CD4-positive, alpha-beta T cell treated with Interleukin-2 at 100 ng/mL for 4 hours (primary cell): ENCODE measurements at places on chromosomes 16 and 17.

DNA sequence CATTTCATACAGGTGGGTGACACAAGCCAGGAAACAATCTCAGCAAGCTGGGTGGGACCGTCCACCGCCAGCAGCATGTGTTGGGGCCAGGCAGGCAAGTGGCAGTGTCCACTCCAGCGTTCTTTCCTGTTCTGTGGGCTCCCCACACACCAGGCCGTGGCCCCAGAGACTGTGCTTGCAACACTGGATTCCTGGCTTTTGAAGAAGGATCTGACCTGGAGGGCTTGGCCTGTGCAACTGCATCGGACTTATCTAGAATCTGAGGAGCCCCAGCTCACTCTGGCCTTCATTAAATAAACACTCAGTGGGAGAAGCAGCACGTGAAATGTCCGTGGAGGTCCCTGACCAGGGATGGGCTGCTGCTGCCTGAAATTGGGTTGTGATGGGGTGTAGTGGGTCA is 3.2 kb downstream of the KSR1 start:
- no peak for DNase-seq

GRCh38 chr16:73951481-73951880 is 345.1 kb upstream of the PSMD7 start:
- DNase-seq, result no peak

- DNase-seq, result no peak
These were observed 9.5 kb downstream of the ALOX15 start for GRCh38 chr17:4631836-4632580.

- no peak for DNase-seq
These were observed 265.9 kb upstream of the SALL1 start for GRCh38 chr16:51416926-51417325.

- no peak for DNase-seq
These were observed 153.4 kb upstream of the PLCG2 start for GRCh38 chr16:81625544-81626153.

DNA sequence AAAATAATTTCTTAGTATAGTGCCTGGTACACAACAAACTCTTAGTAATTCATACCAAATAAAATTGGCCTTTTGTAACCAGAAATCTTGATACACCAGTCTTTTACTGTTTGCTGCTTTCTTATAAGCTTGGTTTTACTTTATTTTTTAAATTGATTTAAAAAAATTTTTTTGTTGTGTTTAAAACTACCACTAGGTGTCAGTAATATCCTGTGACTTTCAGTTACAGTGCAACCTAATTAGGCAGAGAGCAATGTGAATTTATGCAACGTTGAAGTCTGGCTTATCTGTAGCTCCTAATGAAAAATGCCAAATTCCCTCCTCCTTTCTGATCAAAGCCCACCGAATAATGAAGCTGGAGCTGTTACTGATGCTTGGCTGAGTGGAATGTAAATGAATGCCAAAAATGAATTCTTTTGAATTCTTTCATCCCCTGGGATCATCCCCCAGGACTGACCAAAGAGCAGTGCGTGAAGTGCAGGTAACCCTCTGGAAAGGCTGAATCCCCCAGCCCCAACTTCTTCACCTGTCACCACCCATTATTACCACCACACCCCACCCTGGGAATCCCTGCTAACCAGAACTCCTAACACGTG is 3.8 kb downstream of the ERCC4 start:
- peak; percentile 53 for DNase-seq

GRCh38 chr16:23072769-23073549 is 76.3 kb downstream of the USP31 start:
- DNase-seq, result no peak

- peak; percentile 90 for DNase-seq
These were observed 4.2 kb downstream of the BORCS6 start for GRCh38 chr17:8185582-8186445.

- no peak for DNase-seq
These were observed 302.7 kb downstream of the MAP2K6 start for GRCh38 chr17:69717214-69717613.

DNA sequence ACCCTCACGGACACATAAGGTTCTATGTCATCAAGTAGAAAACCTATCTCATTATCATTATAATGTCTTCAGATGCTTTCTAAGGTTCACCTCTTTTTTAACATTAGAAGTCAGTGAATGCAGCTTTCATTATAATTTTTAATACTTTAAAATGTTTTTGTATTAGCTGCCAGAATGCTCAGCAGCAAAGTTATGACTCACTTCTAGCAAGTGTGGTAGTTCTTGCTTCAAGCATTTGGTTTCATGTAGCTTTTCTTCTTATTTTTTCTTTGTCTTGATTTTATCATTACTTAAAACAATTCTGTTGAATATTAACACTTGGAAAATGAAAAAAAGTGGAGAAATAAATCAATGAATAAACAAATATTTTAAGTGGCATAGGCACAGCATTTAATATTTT is 23.4 kb downstream of the LPCAT2 start:
- DNase-seq, result no peak

- DNase-seq, result no peak
These were observed 239.1 kb downstream of the SEC14L1 start for GRCh38 chr17:77379832-77380231.

- DNase-seq, result no peak
These were observed 1.5 kb upstream of the MMP28 start for GRCh38 chr17:35796942-35797341.

- DNase-seq, result no peak
These were observed 76.4 kb downstream of the TOX3 start for GRCh38 chr16:52470585-52470984.

DNA sequence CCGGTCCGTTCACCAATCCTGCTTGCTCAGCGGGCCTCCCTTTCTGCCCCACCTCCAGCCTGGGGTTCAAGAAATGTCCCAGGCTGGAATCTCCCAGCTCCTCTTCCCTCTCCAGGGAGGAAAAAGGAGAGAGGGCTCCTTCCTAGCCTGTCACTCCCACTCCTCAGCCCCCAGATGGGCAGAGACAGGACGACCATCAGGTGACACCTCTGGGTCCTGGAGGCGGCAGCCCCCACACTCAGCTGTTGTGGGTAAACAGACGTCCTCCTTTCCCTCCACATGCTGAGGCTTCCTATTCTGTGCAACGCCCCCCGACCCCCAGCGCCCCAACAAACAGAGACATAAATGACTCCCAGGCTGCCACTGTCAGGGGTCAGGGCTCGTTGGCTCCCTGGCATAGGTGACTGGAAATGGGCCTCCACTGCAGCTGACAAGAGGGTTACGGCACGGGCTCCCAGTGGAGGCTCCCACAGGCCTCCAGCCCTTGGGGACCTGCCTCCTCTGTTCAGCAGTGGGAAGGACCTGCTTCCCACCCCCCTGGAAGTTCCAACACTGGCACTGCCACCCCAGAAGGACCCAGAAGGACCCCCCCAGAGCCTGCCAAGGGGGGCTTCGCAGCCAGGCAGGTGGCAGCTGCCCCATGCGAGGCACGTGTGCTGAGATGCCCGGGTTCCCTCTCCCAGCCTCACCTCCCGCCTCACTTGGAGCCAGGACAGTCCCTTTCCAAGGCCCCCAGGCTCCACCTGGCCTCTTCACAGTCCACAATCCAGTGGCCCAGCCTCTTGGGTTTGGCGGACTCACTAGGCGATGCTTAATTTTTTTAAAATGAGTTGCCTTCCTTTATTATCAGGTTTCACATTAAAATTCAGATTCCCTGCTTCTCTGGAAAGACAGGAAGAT is 232.3 kb downstream of the KATNIP start:
- DNase-seq, result no peak

- no peak for DNase-seq
These were observed 67.2 kb downstream of the MAF start for GRCh38 chr16:79533292-79533691.

- DNase-seq, result no peak
These were observed 51.7 kb upstream of the NACA2 start for GRCh38 chr17:61642768-61643167.

GRCh38 chr17:44967026-44967906 is 837 bp downstream of the C1QL1 start:
- DNase-seq, result no peak

- DNase-seq, result no peak
These were observed 22.1 kb downstream of the FOXF1 start for GRCh38 chr16:86532526-86532815.

GRCh38 chr17:22270381-22270780 is 578.1 kb downstream of the KCNJ18 start:
- no peak for DNase-seq

- no peak for DNase-seq
These were observed 45.2 kb upstream of the PVALEF start for GRCh38 chr17:81120149-81120484.

GRCh38 chr17:75927286-75927922 is 13.4 kb downstream of the FBF1 start:
- no peak for DNase-seq

GRCh38 chr17:37211136-37211535 is 164.6 kb upstream of the C17orf78 start:
- DNase-seq, result no peak

DNA sequence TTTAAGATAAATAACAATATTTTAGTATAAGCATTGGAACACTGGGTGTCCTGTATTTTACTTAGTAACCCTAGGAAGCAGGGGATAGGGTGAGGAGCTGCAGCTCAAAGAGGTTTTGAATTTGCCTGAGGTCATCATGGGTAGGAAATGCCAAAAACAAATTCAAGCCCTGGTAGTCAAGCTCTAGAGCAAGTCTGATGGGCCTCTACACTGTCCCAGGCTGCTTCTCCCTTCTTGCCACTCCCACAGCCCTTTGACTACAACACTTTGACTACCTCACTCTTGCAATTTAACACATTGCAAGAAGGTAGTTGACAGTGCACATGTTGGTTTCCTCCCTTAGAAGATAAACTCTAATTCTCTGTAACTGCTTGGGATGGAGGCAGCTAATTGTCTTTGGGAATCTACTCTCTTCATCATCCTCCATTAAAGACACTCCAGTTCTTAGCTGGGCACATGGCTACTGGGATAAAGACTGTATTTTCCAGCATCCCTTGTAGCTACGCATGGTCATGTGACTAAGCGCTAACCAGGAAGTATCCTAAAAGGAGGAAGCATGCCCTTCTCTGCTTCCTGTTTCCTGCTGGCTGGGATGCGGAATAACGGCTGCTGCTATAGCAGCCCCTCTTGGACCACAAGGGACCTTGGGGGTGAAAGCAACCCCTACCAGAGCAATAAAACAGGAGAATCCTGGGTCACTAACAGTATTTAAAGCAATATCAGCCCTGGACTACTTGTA is 30.7 kb upstream of the SSTR2 start:
- no peak for DNase-seq

DNA sequence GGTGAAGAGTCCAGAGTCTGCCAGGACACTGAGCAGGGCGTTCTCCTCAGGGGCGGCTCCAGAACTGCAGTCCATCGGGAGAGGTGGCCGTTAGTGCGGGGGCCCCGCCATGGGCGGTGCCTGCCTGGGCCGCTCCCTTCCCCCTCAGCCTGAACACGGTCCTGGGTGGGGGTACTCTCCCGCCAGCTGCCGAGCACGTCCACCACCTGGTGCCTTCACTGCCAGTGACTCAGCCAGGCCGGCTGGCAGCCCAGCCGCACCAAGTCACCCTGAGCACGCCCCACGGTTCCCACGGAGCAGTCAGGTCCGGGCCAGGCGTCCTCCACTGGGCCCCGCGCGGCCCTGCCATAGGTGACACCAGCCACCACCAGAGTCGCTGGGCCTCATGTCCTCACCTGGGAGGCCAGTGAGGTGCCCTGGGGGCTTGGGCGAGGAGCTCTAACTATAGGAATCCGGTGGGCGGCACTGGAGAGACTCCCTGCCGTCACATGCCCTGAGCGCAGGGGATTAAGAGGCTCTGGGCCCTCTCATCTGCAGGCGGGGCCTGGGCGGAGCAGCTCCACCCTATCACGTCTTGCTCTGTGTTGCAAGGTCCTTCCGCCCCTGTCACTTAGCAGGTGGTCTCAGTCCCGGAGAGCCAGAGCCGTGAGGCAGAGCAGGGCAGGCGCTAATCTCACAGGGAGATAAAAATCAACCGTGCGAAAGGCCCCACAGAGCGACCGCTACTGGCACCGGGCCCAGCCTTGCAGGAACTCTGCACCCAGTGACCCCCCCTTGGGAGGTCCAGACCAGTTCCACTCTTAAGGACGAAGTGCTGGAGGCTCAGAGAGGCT is 14.3 kb downstream of the PIEZO1 start:
- no peak for DNase-seq

DNA sequence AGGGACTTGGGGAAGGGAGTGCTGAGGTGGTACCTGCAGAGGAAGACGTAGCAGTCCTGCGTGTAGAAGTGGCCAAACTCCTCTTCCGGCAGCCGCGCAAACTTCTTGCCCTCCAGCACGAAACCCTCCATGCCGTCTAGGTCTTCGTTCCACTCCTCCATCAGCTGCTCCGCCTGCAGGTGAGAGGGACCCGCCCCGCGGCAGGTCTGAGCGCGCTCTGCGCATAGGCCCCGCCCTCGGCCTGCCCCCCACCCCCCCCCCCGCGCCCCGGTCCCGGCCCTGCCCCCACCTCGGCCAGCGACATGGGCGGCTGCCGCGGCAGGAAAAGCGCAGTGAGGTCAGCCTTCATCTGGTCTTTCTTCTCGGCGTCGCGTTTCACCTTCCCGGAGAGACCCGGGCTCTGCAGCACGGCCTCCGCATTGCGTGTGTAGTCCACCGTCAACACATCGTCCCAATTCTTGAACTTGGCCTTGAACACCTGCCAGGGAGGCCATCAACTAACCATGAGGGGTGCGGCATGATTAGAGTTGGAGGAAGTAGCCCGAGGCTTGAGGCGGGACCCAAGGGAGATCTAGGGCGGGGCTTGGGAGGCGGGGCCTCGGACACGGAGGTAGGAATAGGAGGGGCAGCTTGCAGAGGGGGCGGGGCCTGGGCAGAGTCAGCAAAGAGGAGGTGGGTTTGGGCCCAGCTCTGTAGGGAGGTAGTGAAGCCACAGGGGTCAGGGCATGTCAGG is 11.5 kb downstream of the FLII start:
- no peak for DNase-seq
